Dermis microvascular lymphatic vessel endothelial cell (primary cell): ENCODE measurements at places on chromosomes 4 and X. TPM values are rescaled to one million over a fixed set of nuclear protein-coding genes. Genes with fewer than 3 reads are reported as not detected.

The THOC2 gene
- 38.8 and 39.3 TPM in 2 replicates for total RNA-seq

The PABPC1L2B gene
- total RNA-seq: not detected in 2 replicates

The SLC39A8 gene
- total RNA-seq: 3.9 and 6.2 TPM in 2 replicates

The HOPX gene
- total RNA-seq: 1.5 and 7.6 TPM in 2 replicates

The GAB3 gene
- 6.7 and 11.6 TPM in 2 replicates for total RNA-seq

The DDIT4L gene
- total RNA-seq: 2.0 and 4.1 TPM in 2 replicates

The ATP11C gene
- 66.6 and 78.1 TPM in 2 replicates for total RNA-seq

The GAGE13 gene
- not detected in 2 replicates for total RNA-seq

The EDNRA gene
- total RNA-seq: 0.38 TPM in 1 of 2 replicates, not detected in the other

The PDZD4 gene
- total RNA-seq: 0.26 and 0.89 TPM in 2 replicates

The VCX gene
- not detected in 2 replicates for total RNA-seq

The VCX2 gene
- not detected in 2 replicates for total RNA-seq

The SPOCK3 gene
- total RNA-seq: not detected in 2 replicates

The ZNF732 gene
- 0.63 and 1.4 TPM in 2 replicates for total RNA-seq

The ATP1B4 gene
- not detected in 2 replicates for total RNA-seq

The ANKRD50 gene
- 41.6 and 58.8 TPM in 2 replicates for total RNA-seq

The TRIM75 gene
- not detected in 2 replicates for total RNA-seq

The ZNF518B gene
- 16.3 and 17.4 TPM in 2 replicates for total RNA-seq

The ENPEP gene
- total RNA-seq: under 0.01 TPM in 1 of 2 replicates, not detected in the other

The ZDHHC15 gene
- under 0.01 TPM in 1 of 2 replicates, not detected in the other for total RNA-seq

The RAB41 gene
- not detected in 2 replicates for total RNA-seq

The AIFM1 gene
- total RNA-seq: 11.6 and 16.4 TPM in 2 replicates

The ARHGAP6 gene
- 0.39 and 0.76 TPM in 2 replicates for total RNA-seq

The ADGRG4 gene
- total RNA-seq: under 0.01 TPM in 1 of 2 replicates, not detected in the other

The BEX2 gene
- total RNA-seq: 0.77 and 1.1 TPM in 2 replicates

The SULT1B1 gene
- total RNA-seq: 2.0 and 5.9 TPM in 2 replicates

The VCX3B gene
- total RNA-seq: not detected in 2 replicates

The G6PD gene
- total RNA-seq: 33.9 and 35.4 TPM in 2 replicates

The TFDP3 gene
- not detected in 2 replicates for total RNA-seq

The RTL5 gene
- total RNA-seq: 0.13 and 0.38 TPM in 2 replicates

The PCDH19 gene
- total RNA-seq: 0.13 and 0.25 TPM in 2 replicates

The ALAS2 gene
- not detected in 2 replicates for total RNA-seq

The CXCL6 gene
- 0.26 and 0.63 TPM in 2 replicates for total RNA-seq

The EPHA5 gene
- total RNA-seq: not detected in 2 replicates

The TRPC5OS gene
- not detected in 2 replicates for total RNA-seq

The MAGEA9B gene
- total RNA-seq: not detected in 2 replicates

The TRIM60 gene
- not detected in 2 replicates for total RNA-seq

The PAGE5 gene
- total RNA-seq: not detected in 2 replicates

The PCSK1N gene
- under 0.01 and 0.13 TPM in 2 replicates for total RNA-seq

The MSL3 gene
- total RNA-seq: 20.1 and 21.2 TPM in 2 replicates

The NEK1 gene
- 4.4 and 4.8 TPM in 2 replicates for total RNA-seq

The ABCD1 gene
- total RNA-seq: 6.2 and 9.1 TPM in 2 replicates

The TMEM47 gene
- 5.4 and 9.1 TPM in 2 replicates for total RNA-seq

The CENPE gene
- 7.0 and 13.5 TPM in 2 replicates for total RNA-seq

The MAML3 gene
- total RNA-seq: 4.4 TPM in 2 replicates

The MAGIX gene
- 0.39 and 0.51 TPM in 2 replicates for total RNA-seq

The SLC34A2 gene
- total RNA-seq: under 0.01 and 0.13 TPM in 2 replicates

The LPAR4 gene
- under 0.01 TPM in 1 of 2 replicates, not detected in the other for total RNA-seq

The DMRTC1 gene
- not detected in 2 replicates for total RNA-seq

The SFRP2 gene
- total RNA-seq: under 0.01 TPM in 1 of 2 replicates, not detected in the other

The FAM184B gene
- total RNA-seq: under 0.01 TPM in 1 of 2 replicates, not detected in the other

The WNK3 gene
- 0.13 and 0.38 TPM in 2 replicates for total RNA-seq

The HMGN5 gene
- total RNA-seq: 0.39 and 1.1 TPM in 2 replicates

The PPP4R3C gene
- not detected in 2 replicates for total RNA-seq

The MOSPD2 gene
- total RNA-seq: 7.6 and 8.7 TPM in 2 replicates

The EVC gene
- 10.0 and 17.1 TPM in 2 replicates for total RNA-seq

The RBPJ gene
- 39.9 and 52.3 TPM in 2 replicates for total RNA-seq

The HUWE1 gene
- total RNA-seq: 65.9 and 76.1 TPM in 2 replicates

The PAGE1 gene
- total RNA-seq: not detected in 2 replicates

The GAGE12F gene
- total RNA-seq: not detected in 2 replicates
